Activated T-cell treated with anti-CD3 and anti-CD28 coated beads for 1 hour (primary cell): ENCODE measurements at places on chromosomes 5 and 9.

- no peak for DNase-seq
Observed at GRCh38 chr9:70668751-70669150, 254.3 kb upstream of the KLF9 start.

GRCh38 chr5:32420506-32420905, 24.0 kb downstream of the ZFR start:
- DNase-seq = no peak

DNA sequence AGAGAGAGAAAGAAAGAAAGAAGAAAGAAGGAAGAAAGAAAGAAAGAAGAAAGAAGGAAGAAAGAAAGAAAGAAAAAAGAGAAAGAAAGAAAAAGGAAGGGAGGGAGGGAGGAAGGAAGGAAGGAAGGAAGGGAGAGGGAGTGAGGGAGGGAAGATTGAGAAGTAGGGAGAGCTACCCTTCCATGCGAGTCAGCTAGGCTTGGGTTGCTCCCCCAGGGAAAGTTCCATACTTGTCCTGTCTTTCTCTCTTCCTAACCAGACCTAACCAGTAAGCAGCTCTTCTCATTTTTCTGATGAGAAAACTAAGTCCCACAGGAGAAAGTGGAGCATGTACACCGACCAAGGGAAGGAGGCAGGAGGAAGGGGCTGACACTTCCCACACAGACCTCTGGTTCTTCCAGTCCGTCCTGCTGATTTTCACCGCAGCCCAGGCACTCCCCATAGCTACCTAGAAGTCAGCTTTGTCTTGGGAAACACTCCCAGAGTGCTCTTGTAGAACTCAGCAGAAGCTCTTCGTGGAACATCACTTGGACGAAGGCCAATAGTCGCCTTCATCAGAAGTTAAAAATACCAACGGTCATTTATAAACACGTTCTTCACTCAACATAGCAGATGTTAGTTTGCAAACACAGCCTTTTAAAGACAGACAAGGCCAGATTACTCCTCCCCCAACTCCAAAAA, 29.0 kb upstream of the ENTREP1 start:
- no peak for DNase-seq

DNA sequence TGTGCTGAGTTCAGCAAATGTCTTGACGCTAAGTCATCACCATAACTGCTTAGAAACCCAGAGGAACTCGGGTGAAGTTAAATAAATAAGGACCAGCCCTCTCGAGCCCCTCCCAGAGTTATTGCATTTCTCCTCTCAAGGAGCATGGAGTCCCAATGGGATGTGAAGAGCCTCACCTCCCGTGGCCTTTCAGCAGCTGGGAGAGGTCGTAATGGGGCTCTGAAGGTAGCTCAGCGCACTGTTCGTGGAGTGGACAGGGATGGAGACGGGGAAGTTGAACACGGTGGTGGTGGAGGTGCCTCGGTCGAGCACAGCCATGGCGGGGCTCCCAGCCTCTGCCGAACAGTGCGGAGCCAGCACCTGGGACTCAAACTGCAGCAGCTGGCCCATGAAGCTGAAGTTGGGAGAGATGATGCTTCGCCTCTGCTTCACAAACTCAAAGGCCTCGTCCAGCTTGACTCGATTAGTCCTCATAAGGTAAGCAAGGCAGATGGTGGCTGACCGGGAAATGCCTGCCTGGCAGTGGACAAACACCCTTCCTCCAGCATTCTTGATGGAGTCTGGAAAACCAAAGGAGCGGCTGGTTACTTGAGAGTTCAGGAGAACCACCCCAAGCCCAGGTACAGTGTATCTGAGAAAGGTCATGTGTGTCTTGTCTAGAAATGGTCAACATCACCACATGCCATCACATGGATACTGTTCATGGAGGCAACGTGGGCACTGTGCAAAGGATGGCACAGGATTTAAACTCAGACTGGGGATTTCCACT, 2.2 kb downstream of the DUSP1 start:
- no peak for DNase-seq

GRCh38 chr5:52449516-52449915, 338.2 kb upstream of the ITGA1 start:
- no peak for DNase-seq

GRCh38 chr5:74938250-74938933, 72.2 kb upstream of the FAM169A start:
- no peak for DNase-seq

- DNase-seq = no peak
Observed at GRCh38 chr9:124006448-124007361, 4.9 kb upstream of the LHX2 start.

GRCh38 chr5:67206461-67206860, 9.9 kb upstream of the CD180 start:
- no peak for DNase-seq
